ENCODE measurements at places on chromosomes 11 and 22. TPM values are rescaled to one million over a fixed set of nuclear protein-coding genes. Genes with fewer than 3 reads are reported as not detected.

DNA sequence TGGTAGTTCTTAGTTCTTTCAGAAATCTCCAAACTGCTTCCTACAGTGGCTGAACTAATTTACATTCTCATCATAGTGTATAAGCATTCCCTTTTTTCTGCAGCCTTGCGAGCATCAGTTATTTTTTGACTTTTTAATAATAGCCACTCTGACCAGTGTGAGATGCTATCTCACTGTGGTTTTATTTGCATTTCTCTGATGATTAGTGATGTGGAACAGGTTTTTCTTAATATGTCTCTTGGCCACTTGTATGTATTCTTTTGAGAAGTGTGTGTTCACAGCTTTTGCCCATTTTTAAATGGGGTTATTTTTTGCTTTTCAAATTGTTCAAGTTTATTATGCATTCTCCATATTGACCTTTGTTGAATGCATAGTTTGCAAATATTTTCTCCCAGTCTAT is 459.3 kb downstream of the NTM start:
- DNase-seq: no peak

DNA sequence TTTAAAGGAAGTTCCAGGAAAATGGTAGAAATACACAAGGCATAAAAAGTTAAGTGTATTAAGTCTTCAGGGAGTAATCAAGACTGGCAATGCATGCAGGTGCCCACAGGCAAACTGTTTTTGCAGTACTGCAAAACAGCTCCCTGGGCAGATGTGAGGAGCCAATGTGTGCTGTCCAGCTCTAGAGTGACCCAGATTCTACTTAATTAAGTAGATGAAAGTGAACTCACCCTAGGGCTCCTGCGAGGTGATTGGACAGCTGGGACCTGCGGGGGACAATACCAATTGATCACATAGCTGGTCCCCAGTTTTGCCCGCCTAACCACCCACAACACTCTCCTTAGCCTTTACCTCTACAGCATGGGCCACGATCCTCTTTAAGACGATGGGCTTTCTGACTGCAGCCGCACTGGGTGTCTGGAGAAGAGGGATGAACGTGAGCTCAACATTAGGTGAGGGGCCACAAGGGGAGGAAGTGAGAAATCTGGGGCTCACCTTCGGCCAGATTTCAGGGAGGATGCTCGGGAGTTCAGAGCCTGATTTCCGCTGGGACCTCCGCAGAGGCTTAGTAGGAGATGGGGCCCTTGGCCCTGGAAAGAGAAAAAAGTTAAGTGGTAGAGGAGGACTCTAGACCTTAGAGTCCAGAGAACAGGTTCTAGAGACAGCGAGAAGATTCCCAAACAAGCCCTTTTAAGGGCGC is 556 bp downstream of the CDCA5 start:
- no peak for DNase-seq

- DNase-seq: no peak
Observed at GRCh38 chr11:69430566-69430965, 50.9 kb upstream of the LINC01488 start.

DNA sequence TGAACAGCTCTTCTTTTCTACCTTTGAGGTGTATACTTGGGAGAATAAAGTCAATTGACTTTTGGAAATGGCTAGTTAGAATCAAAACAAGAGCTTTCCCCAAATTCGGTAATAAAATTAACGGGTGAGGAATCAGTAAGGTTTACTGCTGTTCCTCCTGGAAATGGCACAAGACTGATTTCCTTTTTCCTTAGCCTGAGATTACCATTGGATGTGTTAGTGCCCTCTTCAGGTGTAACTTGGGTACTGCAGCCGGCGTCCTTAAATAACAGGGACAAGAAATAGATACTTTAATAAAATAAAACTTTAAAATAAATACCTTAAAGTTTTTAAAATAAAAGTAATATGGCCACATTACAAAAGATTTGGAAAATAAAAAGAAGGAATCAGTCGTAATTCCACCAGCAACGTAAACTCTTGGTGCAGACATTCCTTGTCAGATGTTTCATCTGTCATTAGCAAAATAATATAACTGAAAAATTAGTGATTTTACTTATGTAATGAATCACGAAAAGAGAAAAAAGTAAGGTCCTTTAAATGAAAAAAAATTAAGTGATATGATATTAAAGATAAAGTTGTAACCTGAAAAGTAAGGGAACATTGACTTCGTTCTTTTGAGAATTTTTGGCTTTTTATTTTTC is 29.7 kb downstream of the ZFTA start:
- peak; percentile 64 for DNase-seq

DNA sequence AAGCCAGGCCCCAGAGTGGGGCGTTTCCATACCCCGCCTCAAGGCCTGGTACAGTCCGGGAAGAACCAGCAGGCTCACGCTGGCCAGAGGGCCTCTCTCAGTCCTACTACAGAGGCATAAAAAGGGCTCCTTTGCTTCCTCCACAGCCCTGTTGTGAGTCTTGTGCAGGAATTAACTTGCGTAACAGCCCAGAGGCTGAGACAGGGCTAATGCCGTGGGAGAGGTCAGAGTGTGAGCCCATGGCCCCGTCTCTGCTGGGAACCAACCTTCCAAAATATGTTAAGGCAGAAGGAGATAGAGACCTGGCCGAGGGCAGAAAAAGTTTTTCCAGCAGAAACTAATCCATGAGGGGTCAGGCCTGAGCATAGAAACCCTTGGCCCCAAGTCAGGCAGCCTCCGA is 19.9 kb upstream of the TMEM184B start:
- no peak for DNase-seq

DNA sequence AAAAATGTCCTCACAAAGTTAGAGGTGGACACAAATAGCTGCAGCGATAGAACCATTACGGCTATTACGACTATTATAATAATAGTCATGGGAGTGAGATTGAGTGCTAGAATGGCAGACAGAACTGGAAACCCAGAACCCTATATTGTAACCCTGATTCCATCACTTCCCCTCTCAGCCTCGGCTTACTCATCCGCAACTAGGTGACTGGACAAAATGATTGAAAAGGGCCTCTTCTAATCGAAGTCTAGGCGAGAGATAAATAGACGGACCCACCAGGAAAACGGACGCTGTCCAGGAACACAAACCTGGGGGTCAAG is 629 bp downstream of the PSMA1 start:
- DNase-seq: no peak

DNA sequence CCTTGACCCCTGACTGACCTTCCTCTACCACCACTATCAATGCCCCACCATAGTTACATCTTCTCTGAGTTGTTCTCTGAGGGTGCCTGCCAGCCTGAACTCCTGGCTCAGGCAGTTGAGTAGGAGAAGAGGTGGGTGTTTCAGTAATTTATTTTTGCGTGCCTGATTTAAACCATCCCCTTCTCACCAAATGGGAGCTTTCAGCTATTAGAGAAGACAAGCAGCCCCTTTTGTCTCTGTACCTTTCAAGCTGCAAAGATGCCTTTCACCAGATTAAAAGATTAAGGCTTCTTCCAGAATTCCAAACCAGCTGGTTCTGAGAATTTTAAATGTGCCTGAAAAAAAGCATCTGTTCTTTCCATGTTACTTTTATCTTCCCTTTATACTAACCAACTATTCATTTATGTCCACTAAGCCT is 223.8 kb downstream of the FAM76B start:
- no peak for DNase-seq

DNA sequence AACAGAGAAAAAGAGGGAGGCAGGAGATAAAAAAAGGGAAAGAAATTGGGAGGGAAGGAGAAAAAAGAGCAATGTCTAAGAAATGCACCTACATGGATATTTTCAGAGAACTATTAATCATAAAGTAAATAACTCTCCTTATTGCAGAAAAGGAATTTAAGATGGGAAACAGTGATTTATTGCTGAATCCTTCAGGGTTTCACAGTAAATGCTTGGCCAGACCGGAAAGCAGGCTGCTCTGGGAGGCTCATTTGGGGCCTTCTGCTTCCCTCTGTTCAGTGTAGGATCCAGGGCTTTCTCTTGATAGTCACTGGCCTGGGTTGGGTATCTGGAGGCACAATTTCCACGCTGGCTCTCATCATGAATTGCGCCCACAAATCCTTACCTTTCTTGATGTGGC is 324.3 kb upstream of the SORL1-AS1 start:
- DNase-seq: no peak

Gene MMP13
- 0.04 TPM for polyA plus RNA-seq

Gene ASPHD2
- polyA plus RNA-seq: 4.5 TPM

Gene GRAP2
- 2.6 TPM for polyA plus RNA-seq

Gene OR52A1
- 0.03 TPM for polyA plus RNA-seq

Gene CCDC73
- polyA plus RNA-seq: 0.27 TPM

Gene CXCR5
- polyA plus RNA-seq: not detected
